ENCODE measurements at places on chromosomes 6 and 20.

GRCh38 chr20:64160526-64161355 is 3.5 kb upstream of the MYT1 start:
- DNase-seq: no peak

- DNase-seq: no peak
These were observed 1.2 kb downstream of the SLC35D3 start for GRCh38 chr6:136923116-136923953.

GRCh38 chr6:90383196-90383822 is 86.7 kb upstream of the BACH2 start:
- DNase-seq: no peak

DNA sequence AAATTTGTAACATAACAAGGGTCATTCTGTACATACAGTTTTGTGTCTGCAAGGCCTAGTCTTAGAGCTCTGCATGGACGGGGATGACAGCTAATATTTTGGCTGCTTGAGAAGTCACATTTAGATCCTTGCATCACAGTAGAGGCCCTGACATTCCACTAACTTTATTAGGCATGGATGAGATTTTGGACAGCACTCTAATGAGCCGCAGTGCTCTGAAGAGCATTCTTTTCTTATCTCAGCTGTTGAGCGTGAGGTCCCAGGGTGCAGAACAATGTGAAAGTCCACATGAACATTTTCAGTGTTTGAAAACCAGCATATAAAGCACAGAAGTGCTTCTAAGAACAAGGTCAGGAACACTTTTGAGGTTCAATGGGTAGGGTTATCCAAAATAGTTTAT is 58.9 kb downstream of the IPCEF1 start:
- DNase-seq: no peak

GRCh38 chr6:71502956-71503355 is 214.3 kb downstream of the OGFRL1 start:
- no peak for DNase-seq

DNA sequence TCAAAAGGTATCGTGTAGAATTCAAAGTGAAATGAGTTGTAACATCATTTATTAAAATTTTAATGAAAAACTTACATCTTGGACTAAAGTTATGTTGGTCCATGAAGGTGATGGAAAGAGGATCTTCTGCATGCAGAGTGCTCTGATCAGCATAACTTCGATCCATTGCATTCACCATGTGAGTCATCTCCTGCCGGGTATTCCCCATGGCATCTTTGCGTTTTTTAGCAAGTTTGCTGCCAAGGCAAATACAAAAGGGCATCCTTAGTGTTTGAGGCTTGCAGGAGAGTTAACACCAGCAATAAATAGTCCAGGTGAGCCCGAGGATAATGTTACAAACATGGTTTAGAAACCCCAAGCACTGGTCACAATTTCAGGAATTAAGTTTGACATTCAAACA is 104.2 kb upstream of the THEMIS start:
- DNase-seq: no peak

All from effector memory CD4-positive, alpha-beta T cell (primary cell).